ENCODE measurements at places on chromosomes 3 and 15.

- peak; percentile 61 for DNase-seq
Observed at GRCh38 chr3:28667646-28668621, 319.3 kb upstream of the AZI2 start.

- DNase-seq, result no peak
Observed at GRCh38 chr15:34252545-34252944, 27.7 kb downstream of the EMC4 start.

GRCh38 chr15:86876387-86876944 lies 796.8 kb downstream of the AGBL1 start:
- DNase-seq, result peak; percentile 46

DNA sequence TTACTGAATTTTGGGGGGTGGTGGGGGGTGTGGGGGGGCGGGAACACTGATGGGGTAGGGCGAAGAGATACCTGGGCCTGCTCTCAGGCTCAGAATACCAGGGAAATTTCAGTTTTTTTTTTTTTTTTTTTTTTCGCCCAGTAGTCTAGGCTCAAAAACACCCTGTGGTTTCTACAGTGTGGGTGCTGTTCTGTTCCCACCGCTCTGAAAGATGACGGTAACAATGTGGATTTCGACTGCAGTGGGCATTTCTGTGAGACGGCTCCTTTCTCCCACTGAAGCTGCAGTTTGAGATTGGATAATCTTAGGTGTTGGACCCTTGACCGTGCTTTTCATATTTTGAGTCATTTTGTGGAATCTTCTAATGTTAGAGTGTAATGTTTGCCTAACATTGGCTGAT lies 143.8 kb upstream of the RGMA start:
- DNase-seq, result no peak

- no peak for DNase-seq
Observed at GRCh38 chr3:149150436-149150835, 21.0 kb downstream of the HPS3 start.

GRCh38 chr3:161101609-161102008 lies 3.5 kb downstream of the B3GALNT1 start:
- no peak for DNase-seq

DNA sequence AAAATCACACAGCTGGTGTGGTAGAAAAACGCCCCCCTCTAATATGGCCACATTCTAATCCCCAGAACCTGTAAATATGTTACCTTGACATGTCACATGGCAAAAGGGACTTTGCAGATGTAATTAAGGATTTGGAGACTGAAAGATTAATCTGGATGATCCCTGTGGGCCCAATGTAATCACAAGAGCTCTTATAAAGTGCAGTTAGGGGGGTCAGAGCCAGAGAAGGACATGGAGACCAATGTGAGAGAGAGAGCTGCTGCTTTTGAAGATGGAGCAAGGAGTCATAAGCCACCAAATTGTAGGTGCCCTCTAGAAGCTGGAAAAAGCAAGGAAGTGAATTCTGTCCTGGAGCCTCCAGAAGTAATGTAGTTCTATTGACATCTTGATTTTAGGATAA lies 152.6 kb downstream of the PEX5L start:
- no peak for DNase-seq

DNA sequence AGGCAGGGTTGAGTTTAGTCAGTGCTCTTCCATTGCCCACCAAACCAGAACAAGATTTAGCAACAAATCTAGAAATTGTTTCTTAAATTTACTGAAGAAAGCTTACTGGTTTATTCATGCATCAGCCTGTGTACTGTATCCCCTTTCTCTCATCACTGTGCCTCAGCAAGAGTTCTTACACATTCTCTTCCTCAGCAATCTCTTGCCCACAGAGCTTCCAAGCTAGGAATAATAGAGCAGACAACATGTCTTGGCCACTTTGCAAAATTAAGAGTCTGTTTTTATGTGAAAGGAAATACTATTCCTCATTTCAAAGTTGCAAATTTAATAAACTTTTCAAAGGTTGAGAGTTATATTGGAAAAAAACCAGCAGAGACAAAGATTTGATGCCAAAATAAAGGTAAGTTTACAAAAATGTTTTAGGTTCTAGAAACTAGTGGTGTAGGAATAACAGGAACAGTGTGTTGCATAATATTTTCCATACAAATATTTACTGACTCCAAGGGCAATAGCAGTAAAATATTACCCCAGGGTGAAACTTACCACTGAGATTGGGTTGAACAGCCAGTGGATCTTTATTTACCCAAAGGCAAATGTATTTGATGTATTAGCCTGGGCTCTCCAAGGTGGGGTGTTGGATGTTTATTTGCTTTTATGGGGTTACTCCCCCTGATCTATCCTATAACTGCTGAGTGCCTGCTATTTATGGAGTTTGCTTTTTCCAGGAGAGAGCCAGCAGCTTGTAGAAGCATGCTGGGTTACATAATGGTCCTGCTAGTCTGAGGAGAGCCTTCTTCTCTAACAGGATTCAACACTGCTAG lies 276.7 kb downstream of the ADAMTSL3 start:
- DNase-seq, result no peak

DNA sequence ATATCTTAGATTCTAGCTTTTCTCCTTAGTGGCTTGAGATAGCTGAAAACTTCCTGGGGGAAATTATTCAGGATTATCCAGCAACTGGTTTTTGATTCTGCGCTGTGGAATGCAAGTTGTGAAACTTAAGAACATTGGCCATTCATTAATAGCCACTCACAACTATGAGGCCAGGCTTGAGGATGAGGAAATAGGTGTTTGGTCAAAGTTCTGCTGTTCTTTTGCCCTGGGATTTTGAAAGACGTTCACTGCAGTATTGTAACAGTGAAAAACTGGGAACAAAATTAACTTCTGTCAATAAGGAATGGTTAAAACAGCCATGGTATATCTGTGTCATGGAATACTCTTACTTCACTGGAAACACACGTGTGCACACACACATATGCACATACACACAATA lies 44.1 kb downstream of the CTXND1 start:
- DNase-seq, result peak; percentile 6

DNA sequence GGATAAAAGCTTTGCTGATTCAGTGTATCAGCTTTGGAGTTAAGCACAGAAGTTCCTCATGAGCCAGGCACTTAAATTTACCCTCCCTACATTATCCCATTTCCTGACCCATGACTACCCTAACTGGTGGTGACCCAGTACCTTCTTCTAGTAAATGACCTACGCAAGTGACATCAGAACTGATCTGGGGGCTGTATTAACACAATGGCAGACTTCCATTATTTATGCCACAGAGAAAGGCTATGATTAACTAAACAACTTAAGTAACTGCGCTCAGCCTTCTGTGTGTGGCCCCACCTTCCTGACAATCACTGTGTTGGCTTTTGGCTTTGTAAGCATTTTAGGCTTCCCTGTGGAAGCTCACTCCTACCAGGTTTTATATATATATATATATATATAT lies 1.9 kb downstream of the MB21D2 start:
- DNase-seq, result no peak

GRCh38 chr3:121896823-121897222 lies 2.6 kb downstream of the SLC15A2 start:
- no peak for DNase-seq

All from LHCN-M2 (cell line).